ENCODE measurements at places on chromosomes 3 and 15.

DNA sequence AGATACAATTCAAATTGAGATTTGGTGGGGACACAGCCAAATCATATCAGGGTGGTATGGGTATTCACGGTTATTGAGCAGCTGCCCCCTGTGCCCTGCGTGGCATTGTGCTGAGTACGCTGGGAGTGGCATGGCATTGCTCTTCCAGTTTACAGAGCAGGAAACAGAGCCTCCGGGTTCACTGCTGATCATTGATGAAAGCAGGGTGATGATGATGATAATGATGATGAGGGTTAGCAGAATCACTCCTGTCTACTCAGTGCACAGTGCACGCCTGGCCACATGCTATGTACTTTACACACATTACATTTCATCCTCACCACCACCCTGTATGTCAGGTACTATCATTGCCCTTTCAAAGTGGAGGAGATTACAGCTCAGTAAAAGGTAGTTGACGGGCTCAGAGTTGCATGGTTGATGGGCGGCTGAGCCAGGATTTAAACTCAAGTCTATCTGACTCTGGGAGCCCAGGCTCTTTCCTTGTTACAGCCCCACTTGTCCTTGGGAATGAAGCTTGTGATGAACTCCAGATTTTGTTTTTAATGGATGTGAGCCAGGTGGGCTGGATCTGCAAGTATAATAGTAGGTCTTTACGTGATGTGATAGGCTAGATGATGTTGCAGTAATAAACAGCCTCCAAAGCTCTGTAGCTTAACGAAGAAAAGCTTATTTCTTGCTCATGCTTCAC, 87.6 kb upstream of the MYZAP start:
- no peak for DNase-seq

DNA sequence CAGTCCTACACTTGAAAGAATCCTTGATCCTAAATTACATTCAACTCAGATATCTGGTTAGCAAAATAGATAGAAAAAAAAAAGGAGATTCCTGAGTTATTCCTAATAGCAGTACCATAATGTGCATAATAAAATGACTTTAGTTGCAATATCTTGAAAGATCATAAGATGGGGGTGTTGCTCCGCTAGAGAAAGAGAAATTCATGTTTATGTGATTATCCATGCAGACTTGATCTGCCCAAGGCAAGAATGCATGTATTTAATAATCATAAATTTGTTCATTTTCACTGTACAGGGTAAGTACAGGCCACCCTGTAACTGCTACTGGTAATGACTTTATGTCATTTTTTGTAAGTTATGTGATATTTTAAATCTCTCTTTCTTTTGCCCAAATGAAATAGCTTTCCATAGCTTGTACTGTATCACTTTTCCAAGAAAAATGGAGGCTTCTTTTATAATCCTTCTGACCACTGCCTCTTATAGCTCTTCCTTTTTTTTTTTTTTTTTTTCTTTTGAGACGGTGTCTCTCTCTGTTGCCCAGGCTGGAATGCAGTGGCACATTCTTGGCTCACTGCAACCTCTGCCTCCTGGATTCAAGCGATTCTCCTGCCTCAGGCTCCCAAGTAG, 84.6 kb downstream of the HCN4 start:
- no peak for DNase-seq

- no peak for DNase-seq
Measured at GRCh38 chr3:127215714-127216414, 22.9 kb downstream of the PRR23E start.

GRCh38 chr3:4584456-4585249, 91.5 kb downstream of the ITPR1 start:
- peak; percentile 24 for DNase-seq

GRCh38 chr3:127763337-127763736, 59.0 kb downstream of the MGLL start:
- DNase-seq = no peak

DNA sequence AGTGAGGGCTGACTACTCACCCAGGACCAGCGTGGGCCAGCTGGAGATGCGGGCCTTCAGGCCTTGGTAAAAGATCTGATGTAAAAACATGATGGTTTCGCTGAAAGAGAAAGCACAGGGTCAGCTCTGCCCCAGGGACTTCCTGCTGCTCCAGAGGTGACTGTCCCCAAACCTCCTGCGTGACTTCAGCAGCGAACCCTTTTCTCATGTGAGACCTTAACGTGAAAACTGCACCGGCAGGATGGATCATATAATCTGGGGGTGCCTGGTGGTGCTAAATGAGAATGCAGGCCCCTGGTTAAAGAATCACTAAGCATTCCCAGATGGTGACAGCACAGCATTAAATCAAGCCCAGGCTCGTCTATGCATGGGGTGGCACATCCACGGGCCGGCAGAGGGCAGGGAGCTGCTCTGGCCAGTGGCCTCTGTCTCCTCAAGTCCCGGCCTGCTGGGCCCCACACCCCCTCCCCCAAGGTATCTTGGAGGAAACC, 55.4 kb downstream of the RASGRF1 start:
- no peak for DNase-seq

GRCh38 chr3:49132437-49133225, at the start of gene LAMB2:
Gene LAMB2, minus strand, starts transcription at chr3:49133050. Its CDS starts 183 bp downstream, at chr3:49132867.
- no peak for DNase-seq

GRCh38 chr3:112587336-112587735, 25.5 kb downstream of the SLC35A5 start:
- DNase-seq = no peak

DNA sequence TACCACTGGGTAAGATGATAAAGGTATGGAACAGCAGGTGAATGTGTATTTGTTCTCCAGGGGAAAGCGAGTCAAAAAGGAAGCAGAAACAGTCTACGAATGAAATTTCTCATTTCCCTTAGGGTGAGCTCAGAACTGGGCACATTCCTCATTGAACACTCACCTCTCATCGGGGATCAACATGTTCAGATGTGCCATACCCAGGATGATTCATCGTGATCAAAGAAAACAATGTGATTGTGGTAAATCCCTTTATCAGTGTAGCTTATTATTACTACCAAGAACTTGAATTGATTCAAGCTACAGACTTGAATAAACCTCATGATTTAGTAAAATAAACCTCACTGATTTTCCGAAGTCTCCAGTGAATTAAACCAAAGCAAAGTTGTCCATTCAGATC, 72.1 kb downstream of the GJD2 start:
- DNase-seq = no peak

- DNase-seq = no peak
Measured at GRCh38 chr3:10021856-10022775, 4.1 kb upstream of the FANCD2 start.

- no peak for DNase-seq
Measured at GRCh38 chr3:139260793-139261736, 82.8 kb upstream of the MRPS22 start.

GRCh38 chr3:120276767-120277166, 8.3 kb downstream of the GPR156 start:
- no peak for DNase-seq

DNA sequence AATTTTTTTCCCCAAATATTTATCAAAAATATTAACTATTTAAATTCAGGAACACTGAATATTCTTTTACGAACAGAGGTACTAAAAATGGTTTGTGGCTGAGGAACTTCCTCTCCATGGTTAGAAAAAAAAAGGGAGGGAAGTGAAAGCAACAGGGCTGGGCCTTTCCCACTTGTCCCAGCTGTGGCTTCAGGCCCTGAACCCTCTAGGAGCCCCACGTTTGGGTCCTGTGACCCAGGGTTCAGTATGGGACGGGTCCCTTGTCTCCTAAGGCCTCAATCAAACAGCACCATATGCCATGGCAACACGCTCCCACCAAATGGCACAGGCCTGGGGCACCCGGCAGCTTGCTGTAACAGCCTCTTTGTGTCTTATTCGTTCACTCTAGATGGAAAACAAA, 32.4 kb downstream of the POC1A start:
- no peak for DNase-seq

DNA sequence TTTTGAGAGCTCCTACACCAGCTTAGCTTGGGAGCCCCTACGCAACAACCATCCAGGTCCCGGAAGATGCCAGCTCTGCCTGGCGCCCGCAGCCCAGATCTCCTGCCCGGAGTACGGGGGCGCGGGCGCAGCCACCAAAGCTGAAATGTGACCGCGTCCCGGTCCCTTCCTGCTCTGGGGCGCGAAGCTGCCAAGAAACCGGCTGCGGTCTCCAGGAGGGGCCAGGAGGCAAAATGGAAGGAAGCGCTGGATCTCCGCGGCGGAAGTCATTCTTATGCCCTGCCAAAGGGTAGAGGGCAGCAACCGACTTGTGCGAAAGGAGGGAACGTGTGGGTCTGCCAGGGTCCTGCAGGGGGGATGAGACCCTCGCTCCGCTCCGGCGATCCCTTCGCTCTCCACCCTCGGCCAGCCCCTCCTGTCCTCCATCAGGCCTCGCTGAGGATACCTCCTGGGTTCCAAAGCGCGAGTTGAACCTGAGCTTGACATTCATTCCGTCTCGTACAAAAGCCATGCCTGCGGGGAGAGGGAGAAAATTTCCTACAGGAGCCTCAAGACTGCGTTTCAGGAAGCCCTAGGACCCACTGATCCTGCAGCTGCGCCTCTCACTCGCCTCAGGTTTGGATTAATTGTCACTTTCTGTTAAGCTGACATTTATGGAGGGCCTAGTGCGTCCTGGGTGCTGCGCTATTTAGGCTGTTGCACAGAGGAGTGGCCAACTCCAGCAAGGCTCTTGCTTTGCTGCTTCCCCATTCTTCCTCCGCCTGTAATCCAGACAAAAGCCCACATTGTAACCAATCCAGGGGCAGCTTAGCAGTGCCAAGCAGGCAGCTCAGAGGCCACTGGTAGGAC, 98.3 kb upstream of the VGLL3 start:
- DNase-seq = no peak

GRCh38 chr3:71577011-71577410, 6.5 kb downstream of the FOXP1 start:
- DNase-seq = no peak

GRCh38 chr3:99172736-99173657, 271.5 kb upstream of the DCBLD2 start:
- peak; percentile 25 for DNase-seq

DNA sequence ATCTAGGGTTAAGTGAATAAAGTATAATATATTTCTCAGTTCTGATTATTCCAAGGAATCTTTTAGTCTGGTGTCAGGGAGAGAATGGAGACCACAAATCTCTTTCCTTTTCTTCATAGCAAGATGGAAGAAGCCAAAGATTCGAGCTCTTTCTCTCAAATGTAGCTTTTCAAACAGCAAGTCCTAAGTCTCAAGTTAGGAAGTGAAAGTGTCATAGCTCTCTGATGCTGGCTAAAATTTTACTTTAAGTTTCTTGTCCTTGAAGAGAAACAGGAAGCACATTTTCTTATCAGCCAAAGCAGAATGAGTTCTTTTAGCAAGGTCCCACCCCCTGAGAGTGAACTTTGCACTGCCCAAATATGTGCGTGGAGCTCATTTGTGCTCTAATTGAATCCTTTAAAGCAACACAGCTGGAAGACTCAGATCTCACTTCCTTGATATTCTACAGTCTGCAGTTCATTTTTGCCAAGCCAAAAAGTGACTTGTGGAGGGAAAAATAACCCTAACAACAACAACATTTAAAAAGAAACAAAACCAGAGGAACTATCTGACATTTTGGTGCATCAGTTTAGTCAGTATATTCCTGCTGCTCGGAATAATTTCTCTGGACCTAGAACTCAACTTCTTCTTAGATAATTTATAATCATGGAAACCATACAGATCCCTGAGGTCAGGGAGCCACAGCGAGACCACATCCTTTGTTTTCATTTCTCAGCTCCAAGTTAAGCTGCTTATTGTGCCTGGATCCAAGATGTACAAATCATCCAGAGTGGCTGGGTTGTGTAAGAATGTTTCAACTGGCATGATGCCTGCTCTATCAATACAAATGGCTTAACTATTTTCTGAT, 238.7 kb upstream of the P2RY1 start:
- DNase-seq = no peak
